ENCODE measurements at places on chromosomes 2 and 18.

GRCh38 chr18:79687806-79688205 lies 8.2 kb downstream of the CTDP1 start:
- DNase-seq = no peak

DNA sequence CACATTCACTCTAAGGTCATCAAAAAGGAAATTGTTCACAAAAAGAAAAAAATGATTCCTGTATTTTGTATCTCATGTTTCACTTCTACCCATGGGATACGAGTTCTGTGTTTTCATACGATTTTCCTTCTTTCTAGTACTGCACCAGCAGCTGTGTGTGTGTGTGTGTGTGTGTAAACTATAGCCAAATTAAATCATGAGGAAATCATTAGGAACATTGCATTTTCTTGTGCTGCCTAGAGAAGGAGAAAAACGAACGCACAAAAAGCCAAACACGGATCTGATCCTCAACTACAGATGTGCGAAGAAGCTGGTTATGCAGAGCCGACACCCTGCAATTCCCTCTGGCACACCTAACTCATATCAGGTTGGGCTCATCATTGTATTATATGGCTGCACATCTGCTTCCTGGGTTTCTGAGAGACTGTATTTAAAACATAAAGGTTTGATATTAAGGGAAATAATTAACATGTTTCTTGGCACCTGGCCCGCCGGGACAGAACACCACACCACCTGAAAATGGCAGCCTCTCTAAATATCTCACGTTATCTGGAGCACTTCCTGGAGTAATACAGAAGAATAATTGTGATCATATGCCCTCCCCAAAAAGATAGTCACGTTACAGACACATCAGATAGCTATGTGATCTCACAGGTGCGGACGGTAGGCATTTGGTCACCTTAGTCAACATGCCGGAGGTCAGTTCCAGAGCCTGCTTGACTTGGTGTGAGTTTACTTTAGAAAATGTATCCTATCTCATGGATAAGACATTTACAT lies 586.3 kb upstream of the SALL3 start:
- DNase-seq = no peak

DNA sequence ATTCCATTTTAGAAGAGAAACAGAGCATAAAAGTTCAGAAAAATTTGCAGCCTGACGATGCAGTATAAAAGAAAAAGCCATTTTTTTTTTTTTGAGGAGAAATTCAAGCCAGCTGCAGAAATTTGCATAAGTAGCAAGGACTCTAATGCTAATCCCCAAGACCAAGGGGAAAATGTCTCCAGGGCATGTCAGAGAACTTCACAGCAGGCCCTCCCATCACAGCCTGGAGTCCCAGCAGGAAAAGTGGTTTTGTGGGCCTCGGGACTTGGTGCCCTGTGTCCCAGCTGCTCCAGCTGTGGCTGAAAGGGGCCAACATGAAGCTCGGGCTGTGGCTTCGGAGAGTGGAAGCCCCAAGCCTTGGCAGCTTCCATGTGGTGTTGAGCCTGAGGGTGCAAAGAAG lies 325.3 kb upstream of the HNMT start:
- no peak for DNase-seq

GRCh38 chr2:230976671-230977171 lies 19.2 kb upstream of the SPATA3 start:
- no peak for DNase-seq

DNA sequence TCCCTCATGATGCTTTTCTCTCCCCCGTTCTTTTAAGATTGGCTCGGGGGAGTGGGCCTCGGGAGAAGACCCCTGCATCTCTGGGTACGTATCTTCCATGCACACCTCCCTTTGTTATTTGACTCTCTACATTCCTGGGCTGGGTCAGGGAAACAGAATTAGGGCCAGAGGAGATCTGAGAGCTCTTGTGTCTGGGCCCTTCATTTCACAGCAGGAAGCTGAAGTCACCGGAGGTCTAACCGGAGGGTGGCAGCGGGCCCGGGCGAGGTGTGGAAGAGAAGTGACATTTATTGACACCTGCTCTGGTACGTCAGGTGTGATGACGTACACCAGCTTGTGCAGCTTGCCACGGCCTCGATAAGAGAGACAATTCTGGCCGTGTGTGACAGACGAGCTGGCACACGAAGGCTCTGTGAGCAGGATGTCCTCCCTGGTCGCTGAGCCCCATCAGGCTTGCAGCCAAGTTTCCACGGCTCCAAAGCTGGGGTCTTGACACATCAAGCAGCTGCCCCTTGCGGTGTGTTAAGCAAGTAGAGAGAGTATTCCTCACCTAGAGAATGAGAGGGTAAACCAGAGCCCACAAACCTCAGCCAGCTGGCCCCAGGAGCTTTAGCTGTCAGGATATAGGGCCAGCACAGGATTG lies 30.4 kb downstream of the TOGARAM2 start:
- no peak for DNase-seq

GRCh38 chr2:204958371-204958770 lies 413.1 kb downstream of the PARD3B start:
- no peak for DNase-seq

DNA sequence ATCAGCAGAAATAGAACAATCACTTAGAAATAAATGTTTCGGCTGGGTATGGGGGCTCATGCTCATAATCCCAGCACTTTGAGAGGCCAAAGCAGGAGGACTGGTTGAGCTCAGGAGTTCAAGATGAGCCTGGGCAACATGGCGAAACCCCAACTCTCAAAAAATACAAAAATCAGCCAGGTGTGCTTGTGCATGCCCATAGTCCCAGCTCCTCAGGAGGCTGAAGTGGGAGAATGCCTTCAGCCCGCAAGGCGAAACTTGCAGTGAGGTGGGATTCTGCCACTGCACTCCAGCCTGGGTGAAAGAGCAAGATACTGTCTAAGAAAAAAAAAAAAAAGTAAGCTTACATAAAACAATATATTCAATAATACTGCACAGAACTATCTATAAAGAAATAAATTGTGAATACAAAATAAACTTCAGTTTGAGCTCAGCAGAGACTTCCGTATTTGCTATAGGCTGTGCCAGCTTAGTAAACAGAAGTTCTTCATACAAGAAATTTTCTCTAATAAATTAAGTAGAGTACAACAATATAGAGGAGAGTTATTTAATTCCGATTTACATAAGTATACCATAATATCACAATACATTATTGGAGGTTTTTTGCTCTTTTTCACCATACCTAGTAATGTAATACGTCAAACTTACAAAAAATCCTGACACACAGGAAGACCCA lies 43.6 kb downstream of the SRBD1 start:
- no peak for DNase-seq

- peak; percentile 67 for DNase-seq
Measured at GRCh38 chr2:42770288-42771131, 6.6 kb upstream of the OXER1 start.

- DNase-seq = no peak
Measured at GRCh38 chr2:27194538-27195354, 17.1 kb upstream of the ATRAID start.

DNA sequence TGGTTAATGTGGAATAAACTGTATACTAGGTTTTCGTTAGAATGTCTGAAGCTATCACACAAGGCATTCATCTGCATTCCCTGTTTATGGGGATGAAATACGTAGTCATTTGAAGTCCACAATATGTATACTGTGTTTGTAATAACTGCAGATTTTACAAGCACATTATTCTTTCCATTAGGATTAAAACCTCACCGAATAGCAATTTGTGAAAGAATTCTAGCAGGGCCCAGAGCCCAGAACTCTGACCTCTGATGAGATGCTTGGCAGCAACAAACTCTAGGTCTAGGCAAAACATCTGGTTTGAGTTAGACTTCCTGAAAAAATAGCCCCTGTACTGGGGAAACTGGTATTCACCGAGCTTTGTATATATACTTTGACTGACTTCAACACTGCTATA lies 158.2 kb downstream of the SRBD1 start:
- no peak for DNase-seq

DNA sequence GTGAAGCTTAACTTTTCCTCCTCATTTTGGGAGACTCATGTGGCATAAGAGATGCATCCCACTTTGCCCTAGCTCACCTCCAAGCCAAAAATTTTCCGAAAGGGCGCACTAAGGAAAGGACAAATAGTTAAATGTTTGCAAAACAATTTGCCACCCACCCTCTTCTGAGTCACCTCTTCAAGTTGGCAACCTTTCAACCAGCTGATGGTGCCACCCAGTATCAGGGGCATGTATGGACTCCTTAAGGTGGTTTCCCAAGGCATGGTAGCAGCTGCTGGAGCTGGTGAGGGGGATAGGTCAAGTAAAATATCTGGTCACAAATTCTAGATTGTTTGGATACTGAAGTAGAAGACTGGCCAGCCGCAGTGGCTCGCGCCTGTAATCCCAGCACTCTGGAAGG lies 17.2 kb upstream of the ITGAV start:
- DNase-seq = no peak

- no peak for DNase-seq
Measured at GRCh38 chr2:112175333-112175732, 37.1 kb downstream of the FBLN7 start.

DNA sequence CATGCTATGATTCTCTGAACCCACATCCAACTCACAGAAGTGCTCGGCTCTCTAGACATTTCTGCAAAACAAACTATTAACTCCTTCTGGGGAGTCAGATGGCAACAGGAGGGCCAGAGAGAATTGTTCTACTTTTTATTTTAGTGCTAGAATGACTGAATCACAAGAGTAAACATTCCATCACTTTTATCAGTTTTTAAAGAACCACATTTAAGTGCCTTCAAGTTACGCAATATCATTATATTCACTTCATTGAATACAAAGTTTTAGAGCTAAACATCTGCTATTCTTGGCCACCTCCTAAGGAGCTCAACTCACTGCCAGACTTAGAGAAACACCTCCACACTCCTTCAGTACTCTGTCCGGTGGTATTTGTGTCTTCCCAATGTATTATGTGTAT lies 22.4 kb downstream of the B4GALT6 start:
- no peak for DNase-seq

- no peak for DNase-seq
Measured at GRCh38 chr18:58661423-58661822, 9.8 kb upstream of the MALT1 start.

DNA sequence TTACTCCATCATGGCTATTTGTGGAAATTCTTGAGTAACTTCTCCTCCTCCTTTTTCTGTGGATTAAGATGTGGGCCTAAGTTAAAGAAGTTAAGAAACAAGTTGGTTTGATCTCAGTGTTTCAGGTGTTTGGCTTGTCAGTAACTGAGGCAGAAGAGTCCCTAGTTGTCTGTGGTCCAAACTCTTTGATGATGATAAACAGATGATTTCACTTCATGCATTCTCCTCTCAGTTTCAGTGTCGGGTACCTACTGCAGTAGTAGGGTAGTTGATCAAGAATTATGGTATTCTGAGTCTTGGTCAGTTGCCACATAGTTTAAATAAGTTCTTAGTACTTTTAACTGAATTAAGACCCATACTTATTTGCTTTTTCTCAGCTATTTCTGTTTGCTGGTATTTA lies 85.6 kb downstream of the NCOA1 start:
- DNase-seq = no peak

GRCh38 chr2:17894005-17894404 lies 15.5 kb downstream of the KCNS3 start:
- no peak for DNase-seq

- no peak for DNase-seq
Measured at GRCh38 chr2:173968551-173968950, 3.4 kb upstream of the SP3 start.

DNA sequence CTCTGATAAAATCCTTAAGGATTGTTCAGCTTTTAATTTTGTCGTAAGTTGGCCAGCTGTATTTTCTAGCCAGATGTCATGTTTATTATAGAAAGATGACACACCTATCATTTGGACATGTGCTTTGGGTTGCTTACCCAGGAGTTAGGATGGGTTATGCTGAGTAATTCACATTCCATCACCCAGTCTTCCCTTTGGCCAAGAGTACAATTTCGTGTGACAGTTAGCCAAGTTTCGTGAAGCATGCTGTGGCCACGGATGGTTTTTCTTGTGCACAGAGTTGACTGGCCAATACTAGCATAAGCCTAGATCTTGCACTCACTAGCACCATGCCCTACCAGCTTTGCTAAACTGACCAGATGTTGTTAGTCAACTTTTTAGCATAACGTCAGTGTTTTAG lies 5.8 kb downstream of the MAPRE3 start:
- DNase-seq = no peak

DNA sequence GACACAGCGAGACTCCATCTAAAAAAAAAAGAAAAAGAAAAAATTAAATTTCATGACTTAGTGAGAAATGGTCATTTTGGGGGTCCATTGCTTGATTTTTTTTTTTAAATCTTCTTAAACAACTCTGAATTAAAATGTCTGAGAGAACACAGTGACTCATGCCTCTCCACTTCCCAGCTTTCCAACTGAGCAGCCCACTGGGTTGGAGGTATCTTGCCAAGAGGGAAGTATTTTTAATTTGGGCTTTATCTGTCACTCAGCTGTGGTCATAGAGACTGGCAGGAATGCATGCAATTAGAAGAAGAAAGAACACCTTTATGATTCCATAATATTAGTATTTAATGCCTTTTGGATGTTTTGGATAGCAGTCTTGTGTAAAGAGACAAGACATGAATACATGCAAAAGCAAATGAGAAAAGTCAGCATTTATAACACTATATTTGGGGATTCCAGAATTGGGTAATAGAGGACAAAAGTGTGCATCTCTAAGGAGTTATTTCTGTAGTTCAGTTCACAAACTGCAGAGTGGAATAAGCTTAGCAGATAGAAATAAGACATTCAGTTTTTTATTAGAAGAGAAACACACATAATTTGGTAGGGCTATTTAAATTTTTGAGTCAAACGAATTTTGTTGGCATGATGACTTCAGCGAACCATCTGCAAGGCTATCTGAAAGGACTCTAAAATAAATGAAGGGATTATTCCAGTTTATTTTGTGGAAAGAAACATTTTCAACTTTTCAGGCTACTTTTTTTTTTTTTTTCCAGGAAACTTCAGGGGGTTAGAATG lies 254.8 kb downstream of the TGIF1 start:
- peak; percentile 57 for DNase-seq

DNA sequence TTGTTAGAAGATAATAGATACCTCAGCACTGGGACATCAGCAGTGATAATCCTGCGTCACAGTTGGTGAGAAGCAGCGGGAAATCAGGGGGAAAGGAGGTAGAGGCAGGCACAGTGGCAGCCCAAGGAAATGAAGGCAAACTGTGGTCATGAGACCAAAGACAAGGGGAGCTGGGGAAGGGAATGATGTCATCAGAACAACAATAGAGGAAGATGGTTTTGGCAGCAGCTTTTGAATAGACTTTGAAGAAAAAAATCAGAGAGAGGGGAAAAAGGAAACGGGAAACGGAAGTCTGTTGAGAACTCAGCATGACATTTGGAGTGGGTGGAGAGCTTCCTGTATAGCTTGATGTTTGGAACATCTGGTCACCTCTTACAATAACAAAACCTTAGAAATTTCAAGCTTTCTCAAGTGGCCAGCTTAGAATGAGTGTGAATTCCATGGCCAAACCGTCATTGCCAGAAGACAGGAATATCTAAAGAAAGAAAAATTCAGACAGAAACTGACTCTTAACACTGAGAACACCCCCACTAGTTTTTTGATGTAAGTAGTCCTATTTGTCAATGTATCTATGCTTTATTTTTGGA lies 18.4 kb upstream of the YES1 start:
- peak; percentile 27 for DNase-seq
